ENCODE measurements at places on chromosomes 12 and 14.

DNA sequence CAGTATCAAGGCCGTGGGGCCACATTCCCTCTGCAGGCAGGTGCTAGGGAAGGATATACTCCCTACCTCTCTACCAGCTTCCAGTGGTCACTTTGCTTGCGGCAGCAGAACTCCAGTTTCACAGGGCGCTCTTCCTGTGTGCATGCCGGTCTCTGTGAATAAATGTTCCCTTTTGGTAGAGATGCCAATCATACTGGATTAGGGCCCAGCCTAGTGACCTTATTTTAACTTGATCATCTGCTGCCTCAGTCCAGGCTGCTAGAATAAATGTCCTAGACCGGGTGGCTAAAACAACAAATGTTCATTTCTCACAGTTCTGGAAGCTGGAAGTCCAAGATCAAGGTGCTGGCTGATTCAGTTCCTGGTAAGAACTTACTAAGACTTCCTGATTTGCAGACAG is 198.8 kb upstream of the TMEM132C start:
- DNase-seq = no peak

DNA sequence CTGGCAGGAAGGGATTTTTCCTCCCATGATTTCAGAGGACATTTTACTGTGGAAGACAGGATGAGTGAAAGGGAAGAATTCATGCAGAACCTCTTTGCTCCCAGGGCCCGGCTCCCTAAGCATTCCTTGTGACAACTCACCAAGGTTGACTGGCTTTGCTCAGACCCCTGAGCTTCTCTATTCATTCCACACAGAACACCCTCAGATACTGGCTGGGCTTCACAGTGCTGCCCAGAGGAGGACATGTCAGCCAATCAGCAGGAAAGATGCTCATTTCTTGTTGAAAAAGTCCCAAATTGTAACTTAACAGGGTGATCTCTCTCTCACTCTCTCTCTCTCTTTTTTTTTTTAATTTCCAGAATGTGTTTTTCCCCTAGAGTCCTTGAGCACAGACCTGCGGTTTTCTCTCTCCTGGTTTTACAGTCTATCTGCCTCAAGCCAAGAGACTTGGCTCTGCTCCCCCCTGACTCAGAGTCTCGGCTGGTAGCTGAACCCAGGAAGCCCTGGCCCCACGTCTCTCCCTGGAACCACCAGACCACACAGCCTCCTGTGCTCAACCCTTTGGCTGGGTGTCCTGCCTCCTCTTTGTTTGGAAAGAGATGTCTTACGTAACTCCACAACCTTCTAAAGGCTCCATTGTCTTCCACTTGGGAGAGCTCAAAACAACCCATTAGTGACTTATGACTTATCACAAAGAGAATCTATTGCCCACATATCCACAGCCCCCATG is 43.9 kb downstream of the SSPN start:
- DNase-seq = peak; percentile 85

GRCh38 chr12:80235944-80236343 is 136.6 kb downstream of the OTOGL start:
- no peak for DNase-seq

GRCh38 chr12:120618954-120619615 is 21.3 kb upstream of the CABP1 start:
- DNase-seq = no peak

GRCh38 chr14:104078031-104078455 is 7.5 kb upstream of the ASPG start:
- DNase-seq = peak; percentile 29

DNA sequence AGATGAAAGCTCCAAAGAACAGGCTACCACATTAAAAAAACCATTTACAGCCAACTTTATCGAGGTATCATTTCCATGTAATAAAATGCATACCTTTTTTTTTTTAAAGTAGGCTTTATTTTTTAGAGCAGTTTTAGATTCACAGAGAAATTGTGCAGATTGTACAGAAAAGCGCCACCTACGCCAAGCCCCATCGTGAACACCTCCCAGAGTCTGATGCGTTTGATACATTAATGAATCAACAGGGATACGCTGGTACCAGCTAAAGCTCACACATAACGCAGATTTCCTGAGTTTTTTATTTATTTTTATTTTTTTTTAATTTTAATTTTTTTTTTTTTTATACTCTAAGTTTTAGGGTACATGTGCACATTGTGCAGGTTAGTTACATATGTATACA is 129.9 kb downstream of the KIF26A start:
- no peak for DNase-seq

DNA sequence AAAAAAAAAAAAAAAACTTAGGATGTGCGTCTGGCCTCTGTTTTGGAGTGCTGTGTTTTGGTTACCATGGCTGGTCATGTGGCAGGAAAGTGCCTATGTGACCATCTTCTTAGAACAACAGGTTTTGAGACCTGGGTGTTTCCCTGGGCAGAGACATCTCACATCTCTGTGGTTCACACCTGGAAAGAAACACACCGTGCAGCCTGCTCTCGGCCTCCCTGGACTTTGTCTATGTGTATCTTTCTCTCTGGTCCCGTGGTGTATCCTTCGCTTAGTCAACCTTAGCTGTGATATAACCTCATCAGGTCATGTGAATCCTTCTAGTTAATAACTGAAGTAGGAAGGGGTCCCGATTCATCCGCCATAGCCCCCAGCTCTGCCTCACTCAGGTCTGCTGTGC is 22.6 kb downstream of the ACADS start:
- DNase-seq = no peak

DNA sequence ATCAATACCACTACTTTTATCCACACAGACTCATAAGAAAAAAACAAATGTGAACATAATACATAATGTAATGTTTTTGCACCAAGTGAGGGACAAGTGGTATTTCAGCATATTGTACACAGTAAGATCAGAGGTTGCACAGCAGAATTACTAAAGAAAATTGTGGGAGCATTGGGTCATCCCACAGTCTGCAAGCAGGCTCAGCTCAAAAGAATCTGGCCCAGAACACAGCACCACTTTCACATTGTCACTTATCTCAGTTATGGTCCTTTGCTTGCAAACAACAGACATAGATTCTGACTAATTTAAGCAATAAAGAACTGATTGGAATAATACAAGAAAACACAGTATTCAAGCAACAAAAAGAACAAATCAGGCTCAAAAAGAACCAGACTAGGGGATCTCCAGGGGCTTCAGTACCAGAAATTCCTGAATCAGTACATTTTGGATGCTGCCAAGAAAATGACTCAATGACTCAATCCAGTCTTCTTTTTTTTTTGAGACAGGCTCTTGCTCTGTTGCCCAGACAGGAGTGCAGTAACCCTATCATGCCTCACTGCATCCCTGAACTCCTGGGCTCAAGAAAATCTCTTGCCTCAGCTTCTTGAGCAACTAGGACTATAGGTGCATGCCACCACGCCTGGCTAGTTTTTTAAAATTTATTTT is 42.9 kb upstream of the EEA1 start:
- DNase-seq = peak; percentile 57

- no peak for DNase-seq
Measured at GRCh38 chr12:56898938-56899337, 35.3 kb downstream of the SDR9C7 start.

DNA sequence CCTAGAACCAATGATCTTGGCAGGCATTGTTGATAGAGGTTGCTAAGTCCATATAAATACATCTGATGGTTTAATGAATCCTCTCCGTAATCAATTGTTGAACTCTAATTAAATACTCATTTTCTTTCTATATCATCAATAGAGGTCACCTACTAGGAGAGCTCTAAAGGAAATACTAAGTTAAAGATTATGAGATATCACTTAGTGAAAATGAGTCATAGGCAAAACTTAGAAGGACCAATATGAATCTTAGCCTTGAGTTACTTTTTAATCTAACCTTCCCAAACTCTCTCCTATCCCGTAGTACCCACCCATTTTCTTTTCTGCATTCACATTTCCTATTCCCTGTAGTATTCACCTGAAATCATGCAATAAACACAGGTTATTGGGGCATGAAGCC is 50.2 kb downstream of the MBIP start:
- DNase-seq = no peak

GRCh38 chr12:82182601-82183190 is 175.5 kb downstream of the CCDC59 start:
- no peak for DNase-seq

- DNase-seq = no peak
Measured at GRCh38 chr14:66696326-66696725, 188.4 kb downstream of the GPHN start.

GRCh38 chr14:82704218-82704617 is 1170.6 kb upstream of the SEL1L start:
- no peak for DNase-seq

GRCh38 chr14:89451229-89451628 is 34.2 kb upstream of the FOXN3 start:
- no peak for DNase-seq

GRCh38 chr12:51127050-51127729 is 43.8 kb upstream of the CSRNP2 start:
- no peak for DNase-seq

DNA sequence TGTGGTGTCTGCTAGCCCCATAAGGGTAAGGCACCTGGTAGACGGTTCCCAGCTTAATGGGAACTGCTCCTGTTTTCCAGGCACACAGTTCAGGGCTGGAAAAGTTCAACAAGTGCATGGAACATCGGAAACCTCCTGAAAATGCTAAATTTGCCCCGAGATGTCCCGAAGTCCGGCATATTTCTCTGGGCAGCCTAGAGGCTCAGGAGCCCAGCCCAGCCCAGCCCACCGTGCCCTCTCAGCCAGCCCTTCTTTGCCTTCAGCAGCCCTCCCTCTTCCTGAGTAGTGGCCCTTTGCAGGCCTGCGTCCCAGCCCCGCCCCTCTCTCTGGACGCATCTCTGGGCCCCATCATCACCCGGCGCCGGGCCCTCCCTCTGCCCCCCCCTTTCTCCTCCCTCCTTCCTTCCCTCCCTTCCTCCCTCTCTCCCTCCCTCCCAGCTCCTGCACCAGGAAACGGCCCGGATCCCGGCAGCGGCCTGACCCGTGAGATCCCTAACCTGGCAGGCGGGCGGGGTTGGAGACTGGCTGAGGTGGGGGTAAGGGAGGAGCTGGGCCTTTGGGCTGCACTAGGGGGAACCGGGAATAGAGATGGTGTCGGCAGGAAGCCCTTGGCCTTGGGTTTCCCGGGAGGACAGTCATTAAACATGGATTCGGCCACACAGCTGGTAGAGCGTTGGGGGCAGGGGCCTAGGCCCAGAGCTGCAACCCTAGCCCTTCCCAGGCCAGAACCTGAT is at the start of gene BCL2L2:
TSS of gene BCL2L2 (plus strand) at position 422 of the 734 bp plus-strand sequence. CDS start 935 bp downstream, outside the sequence.
- peak; percentile 37 for DNase-seq

DNA sequence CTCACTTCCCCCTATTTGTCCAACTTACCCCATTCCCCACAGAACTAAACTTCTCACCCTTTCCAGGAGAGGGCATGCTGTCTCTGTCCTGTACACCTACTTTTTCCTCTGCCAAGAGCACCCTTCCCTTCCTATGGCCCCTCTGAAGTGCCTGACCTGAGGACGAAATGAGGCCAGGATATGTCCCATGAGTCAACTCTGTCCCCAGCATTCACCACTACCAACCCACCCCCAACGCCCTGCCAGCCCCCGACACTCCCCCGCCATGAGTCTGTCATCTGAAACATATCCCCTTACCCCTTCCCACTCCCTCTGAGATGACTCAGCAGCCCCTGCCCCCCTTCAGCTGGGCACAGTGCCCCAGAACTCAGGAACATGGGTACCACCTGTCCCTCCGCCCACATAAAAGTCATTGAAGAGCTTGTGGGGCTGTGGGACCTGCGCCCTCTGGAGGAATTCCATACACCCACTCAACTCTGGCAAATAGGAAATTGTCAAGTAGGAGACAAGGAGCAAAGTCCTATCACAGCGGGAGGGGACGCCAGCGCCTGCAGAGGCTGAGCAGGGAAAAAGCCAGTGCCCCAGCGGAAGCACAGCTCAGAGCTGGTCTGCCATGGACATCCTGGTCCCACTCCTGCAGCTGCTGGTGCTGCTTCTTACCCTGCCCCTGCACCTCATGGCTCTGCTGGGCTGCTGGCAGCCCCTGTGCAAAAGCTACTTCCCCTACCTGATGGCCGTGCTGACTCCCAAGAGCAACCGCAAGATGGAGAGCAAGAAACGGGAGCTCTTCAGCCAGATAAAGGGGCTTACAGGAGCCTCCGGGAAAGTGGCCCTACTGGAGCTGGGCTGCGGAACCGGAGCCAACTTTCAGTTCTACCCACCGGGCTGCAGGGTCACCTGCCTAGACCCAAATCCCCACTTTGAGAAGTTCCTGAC is 26.3 kb downstream of the ITGA7 start:
- DNase-seq = no peak

- DNase-seq = peak; percentile 68
Measured at GRCh38 chr12:76866726-76867125, 12.1 kb downstream of the CSRP2 start.

GRCh38 chr14:32478050-32478449 is 149.0 kb downstream of the AKAP6 start:
- peak; percentile 45 for DNase-seq

DNA sequence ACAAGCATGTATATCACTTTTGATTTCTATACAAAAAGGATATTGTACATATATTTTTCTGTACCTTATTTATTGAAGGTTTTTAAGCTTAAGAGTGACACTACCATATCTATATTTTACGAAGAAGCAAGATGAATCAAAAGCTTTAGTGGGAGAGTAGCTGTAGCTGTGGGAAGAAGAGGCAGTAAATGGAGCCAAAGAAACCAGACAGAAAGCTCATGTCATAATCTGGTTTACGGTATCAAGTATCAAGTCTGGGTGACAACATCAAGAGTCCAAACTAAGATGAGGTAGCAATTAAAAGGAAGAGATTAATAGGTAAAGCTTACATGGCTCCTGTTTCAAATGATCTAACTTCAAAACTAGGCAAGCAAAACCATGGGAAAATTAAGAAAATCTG is 54.8 kb downstream of the CEP83 start:
- no peak for DNase-seq

GRCh38 chr12:106919910-106920544 is 35.7 kb upstream of the TMEM263 start:
- DNase-seq = no peak

DNA sequence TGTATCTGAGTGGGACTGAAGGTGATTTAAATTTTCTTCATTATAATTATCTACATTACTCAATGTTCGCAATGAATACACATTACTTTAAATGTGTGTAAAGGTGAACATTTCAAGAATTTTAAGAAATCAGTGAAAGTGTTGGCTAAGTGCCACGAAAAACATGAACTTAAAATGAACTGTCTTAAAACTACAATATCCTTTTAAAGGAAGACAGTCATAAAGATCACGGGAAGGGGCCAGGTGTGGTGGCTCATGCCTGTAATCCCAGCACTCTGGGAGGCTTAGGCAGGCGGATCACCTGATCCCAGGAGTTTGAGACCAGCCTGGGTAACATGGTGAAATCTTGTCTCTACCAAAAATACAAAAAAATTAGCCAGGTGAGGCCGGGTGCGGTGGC is 11.2 kb downstream of the MOK start:
- DNase-seq = no peak

GRCh38 chr12:58917699-58918468 is 2.4 kb downstream of the LRIG3 start:
- DNase-seq = no peak

- no peak for DNase-seq
Measured at GRCh38 chr14:61090432-61091216, 109.6 kb downstream of the SLC38A6 start.

- no peak for DNase-seq
Measured at GRCh38 chr12:71484272-71484905, 44.8 kb downstream of the LGR5 start.

- DNase-seq = no peak
Measured at GRCh38 chr12:107320929-107321631, 227.7 kb upstream of the CRY1 start.
